ENCODE measurements at places on chromosomes 3 and 15. TPM values are rescaled to one million over a fixed set of nuclear protein-coding genes. Genes with fewer than 3 reads are reported as not detected.

DNA sequence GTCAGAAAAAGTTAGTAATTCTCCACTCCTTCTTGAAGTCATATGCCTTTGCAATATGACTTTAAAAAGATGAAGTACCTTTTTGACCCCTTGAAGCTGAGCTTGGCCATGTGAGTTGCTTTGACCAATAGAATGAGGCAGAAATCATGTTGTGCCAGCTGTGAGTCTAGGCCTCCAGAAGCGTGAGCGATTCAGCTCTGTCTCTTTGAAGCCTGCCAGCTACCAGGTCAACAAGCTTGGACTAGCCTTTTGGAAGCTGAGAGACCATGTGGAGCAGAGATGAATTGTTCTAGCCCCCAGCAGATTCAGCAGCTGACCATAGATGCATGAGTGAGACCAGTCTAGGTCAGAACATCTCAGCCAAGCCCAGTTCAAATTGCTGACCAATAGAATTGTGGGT is 69.8 kb upstream of the EOMES start:
- DNase-seq, result no peak

- no peak for DNase-seq
These were observed 150.5 kb upstream of the POU1F1 start for GRCh38 chr3:87426918-87427317.

DNA sequence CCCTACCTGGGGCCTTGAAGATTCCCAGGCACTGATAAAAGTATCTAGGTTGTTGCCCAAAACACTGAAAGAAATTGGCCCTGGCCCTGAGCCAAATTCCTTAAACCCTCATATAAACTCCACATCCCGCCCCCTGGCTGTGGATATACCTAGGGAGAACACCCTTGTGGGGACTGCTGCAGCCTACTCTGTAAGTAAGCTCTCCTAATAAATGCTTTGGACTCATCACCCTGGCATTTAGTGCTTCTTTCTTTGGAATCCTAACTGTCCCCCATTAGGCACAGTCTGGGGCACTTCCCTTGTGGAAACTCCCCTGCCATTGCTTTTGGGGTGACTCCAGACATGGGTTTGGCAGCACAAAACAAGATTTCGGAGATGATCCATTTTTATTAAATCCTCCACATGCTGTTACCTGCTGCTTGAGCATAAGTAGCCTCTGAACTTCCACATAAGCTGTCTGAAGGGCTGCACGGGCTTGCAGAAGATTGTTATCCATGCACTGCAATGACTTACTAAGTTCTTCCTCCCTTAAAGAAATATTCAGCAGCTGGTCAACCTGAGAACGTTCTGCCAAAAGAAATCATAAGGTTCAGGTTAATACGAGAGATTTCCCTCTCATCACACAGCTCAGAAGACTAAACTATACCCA is 46.4 kb downstream of the ZNF106 start:
- DNase-seq, result no peak

GRCh38 chr3:39094851-39095677 is 12.4 kb downstream of the GORASP1 start:
- DNase-seq, result no peak

GRCh38 chr15:25415707-25416106 is 23.1 kb downstream of the UBE3A start:
- no peak for DNase-seq

WDR49 gene
- total RNA-seq, result 1.0 TPM

BBS4 gene
- 29.3 TPM for total RNA-seq
